H7 (cell line): ENCODE measurements at places on chromosomes 5 and 9. TPM values are rescaled to one million over a fixed set of nuclear protein-coding genes. Genes with fewer than 3 reads are reported as not detected.

- DNase-seq, result no peak
Measured at GRCh38 chr5:8288334-8288733, 419.4 kb downstream of the MTRR start.

- no peak for DNase-seq
Measured at GRCh38 chr5:80958616-80959015, 1.5 kb upstream of the RASGRF2 start.

GRCh38 chr5:15796096-15796495 lies 296.1 kb downstream of the FBXL7 start:
- DNase-seq, result no peak

- no peak for DNase-seq
Measured at GRCh38 chr5:135859641-135860040, 25.2 kb downstream of the SLC25A48 start.

GRCh38 chr5:89236900-89237299 lies 353.9 kb upstream of the MEF2C start:
- no peak for DNase-seq

GRCh38 chr5:54457094-54457862 lies 1.8 kb downstream of the HSPB3 start:
- DNase-seq, result no peak

GRCh38 chr9:124553738-124554137 lies 46.5 kb upstream of the NR5A1 start:
- no peak for DNase-seq

DNA sequence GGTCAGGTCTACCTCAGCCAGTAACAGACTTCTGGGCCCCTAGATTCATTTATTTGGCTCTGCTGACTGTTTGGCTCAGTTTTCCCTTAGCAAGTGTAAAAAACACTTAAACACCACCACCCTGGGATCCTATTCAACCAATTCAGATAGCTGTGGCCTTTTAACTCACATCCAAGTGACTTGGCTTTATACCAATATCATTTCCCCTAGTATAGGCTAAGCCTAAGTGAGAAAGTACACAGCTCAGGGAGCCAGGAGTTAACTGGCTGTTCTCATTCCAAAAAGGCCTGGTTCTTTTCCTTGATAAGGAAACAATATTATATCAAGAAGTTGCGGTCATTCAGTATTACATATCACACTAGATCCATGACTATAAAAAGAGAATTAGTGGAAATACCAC lies 163.5 kb downstream of the ARL15 start:
- no peak for DNase-seq

GRCh38 chr9:126000256-126000655 lies 253.1 kb downstream of the PBX3 start:
- no peak for DNase-seq

DNA sequence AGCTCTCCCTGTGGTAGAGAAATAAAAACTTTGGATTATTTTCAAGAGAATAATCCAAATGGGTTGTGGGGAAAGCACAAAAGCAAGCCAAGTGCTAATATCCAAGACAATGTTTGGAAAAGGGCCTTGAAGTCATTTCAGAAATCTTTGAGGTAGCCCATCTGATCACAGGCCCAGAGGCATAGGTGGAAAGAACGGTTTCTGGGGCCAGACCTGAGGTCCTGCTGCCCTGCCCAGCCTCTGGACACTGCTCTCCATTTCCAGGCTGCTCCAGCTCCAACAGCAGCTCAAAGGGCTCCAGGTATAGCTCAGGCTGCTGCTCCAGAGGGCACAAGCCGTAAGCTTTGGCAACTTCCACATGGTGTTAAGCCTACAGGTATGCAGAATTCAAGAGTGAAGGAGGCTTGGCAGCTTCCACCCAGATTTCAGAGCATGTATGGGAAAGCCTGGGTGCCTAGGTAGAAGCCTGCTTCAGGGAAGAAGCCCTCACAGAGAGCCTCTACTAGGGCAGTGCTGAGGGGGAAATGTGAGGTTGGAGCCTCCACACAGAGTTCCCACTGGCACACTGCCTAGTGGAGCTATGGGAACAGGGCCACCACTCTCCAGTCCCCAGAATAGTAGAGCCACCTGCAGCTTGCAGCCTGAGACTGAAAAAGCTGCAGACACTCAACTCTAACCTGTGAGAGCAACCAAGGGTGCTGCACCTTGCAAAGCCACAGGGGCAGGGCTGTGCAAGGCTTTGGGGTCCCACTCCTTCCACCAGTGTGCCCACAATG lies 133.1 kb downstream of the PIK3R1 start:
- no peak for DNase-seq

- DNase-seq, result no peak
Measured at GRCh38 chr5:115151208-115151805, 18.4 kb downstream of the TRIM36 start.

DNA sequence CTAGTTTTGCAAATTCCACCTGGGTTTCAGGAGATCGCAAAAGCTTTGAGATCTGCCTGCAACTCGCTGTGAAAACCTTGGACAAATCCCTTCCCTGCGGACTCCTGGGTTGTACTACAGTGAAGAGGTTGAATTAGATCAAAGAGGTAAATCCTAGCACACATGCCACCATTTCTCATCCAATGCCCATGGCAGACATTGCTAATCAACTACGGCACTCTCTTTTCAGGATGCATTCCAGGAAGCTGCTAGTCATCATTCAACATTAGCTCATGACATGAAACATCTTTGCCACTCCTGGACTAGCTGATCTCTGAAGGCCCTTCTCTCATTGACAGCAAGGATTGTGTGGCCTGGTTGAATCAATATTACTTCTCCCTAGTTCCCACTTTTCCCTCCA lies 46.1 kb downstream of the PCDH1 start:
- DNase-seq, result no peak

GRCh38 chr5:161545344-161546094 lies 1.0 kb downstream of the GABRB2 start:
- peak; percentile 6 for DNase-seq

DNA sequence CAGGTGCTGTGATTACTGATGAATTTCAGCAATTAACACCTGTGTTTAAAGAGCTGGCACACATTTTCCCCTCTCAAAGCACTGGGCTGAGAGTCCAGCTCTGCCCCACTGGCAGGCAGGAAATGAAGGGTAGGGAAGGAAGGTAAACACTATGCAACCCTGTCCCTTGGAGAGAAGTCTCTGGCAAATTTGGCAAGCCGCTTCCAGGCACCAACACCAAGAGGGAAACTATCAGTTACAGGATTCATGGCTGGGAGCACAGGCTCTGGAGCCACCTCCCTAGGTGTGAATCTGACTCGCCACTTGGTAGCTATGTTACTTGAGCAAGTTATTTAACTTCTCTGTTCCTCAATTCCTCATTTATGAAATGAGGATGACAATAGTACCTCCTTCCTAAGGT lies 3.3 kb downstream of the ANKS6 start:
- DNase-seq, result peak; percentile 10

GRCh38 chr5:132391870-132392269 lies 22.4 kb downstream of the SLC22A5 start:
- no peak for DNase-seq

- no peak for DNase-seq
Measured at GRCh38 chr9:116393198-116393597, 239.6 kb downstream of the PAPPA start.

GRCh38 chr9:35669331-35670145 lies 4.2 kb upstream of the CA9 start:
- DNase-seq, result no peak

DNA sequence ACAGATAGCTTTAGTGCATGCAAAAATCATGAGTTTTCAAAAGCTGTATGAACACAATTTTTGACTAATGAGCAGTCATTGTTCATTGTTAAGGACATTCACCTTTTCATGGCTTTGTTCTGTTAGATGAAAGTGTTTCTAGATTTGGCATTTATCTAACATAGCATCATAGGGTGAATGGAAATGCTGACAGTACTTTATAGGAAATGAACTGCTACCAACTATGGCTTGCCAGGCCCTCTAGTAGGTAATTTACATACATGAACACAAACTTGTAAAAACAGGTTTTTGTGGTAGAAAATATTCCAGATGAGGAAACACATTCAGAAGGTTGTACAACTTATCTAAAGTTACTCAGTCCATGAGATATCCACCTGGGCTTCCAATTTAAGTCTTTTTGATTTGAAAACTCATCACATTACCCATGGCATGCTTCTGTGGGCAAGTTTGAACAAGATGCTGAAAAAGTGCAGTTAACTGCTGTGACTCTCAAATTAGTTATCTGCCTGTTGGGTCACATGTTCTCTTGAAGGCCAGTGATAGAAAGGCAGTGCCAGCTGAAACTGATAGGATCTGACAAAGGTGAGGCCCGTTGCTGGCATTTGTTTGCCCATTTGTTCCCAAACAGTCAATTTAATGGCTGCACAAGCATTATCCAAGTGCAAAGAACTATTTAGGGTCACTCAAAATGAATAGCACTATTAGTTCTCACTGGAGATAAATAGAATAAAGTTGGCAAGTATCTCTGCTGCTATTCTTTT lies 399.1 kb downstream of the MAN2A1 start:
- DNase-seq, result no peak

DNA sequence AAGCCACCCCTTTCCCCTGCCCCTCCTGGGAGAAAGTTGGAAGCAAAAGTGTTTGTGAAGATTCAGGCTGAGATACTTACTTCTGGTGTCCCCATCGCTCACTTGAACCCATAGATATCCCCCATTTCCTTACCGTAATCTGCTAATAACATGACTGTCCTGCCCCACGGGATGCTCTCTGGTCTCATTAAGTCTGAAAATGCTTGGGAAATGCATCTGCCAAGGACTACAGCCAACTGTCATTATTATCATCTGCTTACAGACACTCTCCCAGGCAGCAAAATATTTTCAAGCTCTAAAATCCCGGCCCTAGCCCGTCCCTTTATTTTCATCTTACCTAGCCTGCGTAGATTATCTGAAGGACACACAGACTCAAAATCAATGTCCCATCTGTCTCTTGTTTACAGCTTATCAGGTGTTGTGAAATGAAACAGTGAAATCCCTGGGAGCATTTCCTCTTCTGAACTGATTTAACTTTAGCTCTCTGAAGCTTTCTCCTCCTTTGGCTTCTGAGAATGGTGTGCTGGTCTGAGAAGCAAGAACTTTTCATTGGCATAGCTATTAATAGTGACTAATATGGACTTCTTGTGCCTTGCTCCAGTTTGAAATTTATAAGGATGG lies 126.9 kb upstream of the OSMR start:
- DNase-seq, result no peak

DNA sequence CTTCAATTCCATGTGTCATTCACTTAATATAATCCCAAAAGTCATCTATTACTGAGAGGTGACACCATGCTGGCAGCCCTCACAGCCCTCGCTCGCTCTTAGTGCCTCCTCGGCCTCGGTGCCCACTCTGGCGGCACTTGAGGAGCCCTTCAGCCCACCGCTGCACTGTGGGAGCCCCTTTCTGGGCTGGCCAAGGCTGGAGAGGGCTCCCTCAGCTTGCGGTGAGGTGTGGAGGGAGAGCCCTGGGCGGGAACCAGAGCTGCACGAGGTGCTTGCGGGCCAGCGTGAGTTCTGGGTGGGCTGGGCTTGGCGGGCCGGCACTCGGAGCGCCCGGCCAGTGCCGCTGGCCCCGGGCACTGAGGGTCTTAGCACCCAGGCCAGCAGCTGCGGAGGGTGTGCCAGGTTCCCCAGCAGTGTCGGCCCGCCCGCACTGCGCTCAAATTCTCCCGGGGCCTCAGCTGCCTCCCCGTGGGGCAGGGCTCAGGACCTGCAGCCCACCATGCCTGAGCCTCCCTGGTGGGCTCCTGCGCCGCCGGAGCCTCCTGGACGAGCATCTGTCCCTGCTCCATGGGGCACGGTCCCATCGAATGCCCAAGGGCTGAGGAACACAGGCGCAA lies 374.1 kb downstream of the ELAVL2 start:
- no peak for DNase-seq

DNA sequence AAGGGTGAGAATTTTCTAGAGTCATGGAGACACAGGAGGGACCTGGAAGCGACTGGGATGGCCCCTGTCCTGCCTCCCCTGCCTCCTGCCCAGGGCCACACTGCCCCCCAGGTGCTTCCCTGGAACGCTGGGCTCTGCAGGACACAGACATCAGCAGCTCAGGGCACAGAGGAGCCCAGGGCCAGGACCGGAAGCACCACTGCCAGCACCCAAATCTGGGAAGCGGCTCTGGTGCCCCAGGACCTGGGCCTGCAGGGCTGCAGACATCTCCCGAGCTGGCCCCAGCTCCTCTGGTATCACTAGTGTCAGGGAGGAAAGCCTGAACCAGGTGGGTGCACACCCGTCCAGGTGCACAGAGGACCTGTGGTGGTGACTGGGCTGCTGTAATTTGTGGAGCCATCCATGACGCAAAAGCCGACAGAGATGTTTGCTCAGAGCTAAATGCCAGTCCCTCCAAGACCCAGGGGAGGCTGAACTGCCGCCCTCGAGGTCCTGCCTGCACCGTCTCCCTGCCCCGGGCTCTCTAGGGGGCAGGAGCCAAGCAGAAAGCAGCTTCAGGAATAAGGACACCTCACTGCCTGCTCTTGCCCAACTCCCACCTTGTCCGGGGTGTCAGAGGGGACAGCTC lies 46.0 kb upstream of the SIMC1 start:
- DNase-seq, result peak; percentile 31

DNA sequence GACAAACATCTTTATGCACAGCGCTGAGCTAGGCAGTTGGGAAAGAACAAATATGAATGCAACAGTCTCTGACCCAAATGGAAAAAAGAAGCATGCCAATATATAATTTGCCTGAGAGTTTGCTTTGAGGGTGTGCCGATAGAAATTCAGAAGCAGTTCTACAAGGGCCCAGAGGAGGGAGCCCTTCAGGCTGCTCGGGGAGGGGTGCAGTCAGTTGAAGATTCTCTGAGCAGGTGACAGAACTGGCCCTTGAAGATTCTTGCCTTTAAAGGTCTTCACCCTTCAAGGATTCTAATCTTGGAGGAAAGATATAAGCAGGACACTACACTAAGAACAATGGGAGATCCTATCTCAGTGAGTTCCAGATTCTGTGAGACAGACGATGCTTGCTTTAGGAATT lies 3.7 kb upstream of the PAPPA start:
- peak; percentile 57 for DNase-seq

GRCh38 chr5:135156715-135157404 lies 122.8 kb upstream of the PITX1 start:
- DNase-seq, result no peak

GRCh38 chr9:34125681-34126206 lies 754 bp downstream of the DCAF12 start:
- peak; percentile 75 for DNase-seq

- no peak for DNase-seq
Measured at GRCh38 chr5:137015540-137016116, 483.5 kb downstream of the SPOCK1 start.

GRCh38 chr9:119483153-119483552 lies 113.9 kb upstream of the BRINP1 start:
- DNase-seq, result no peak

SLC6A18 gene
- total RNA-seq, result not detected in 2 replicates

BBLN gene
- 121 and 130 TPM in 2 replicates for total RNA-seq

CA9 gene
- 0.78 TPM in 1 of 2 replicates, not detected in the other for total RNA-seq

RASGEF1C gene
- 0.78 and 1.4 TPM in 2 replicates for total RNA-seq

KLHL3 gene
- 3.8 and 4.6 TPM in 2 replicates for total RNA-seq

INSL6 gene
- total RNA-seq, result not detected in 2 replicates

USP20 gene
- 15.8 and 16.3 TPM in 2 replicates for total RNA-seq

SPATA31A3 gene
- total RNA-seq, result 0.22 TPM in 1 of 2 replicates, not detected in the other

ATP6V0E1 gene
- 73.0 and 113 TPM in 2 replicates for total RNA-seq

PLK2 gene
- 7.1 and 7.7 TPM in 2 replicates for total RNA-seq

CNTNAP3 gene
- total RNA-seq, result 9.9 and 15.0 TPM in 2 replicates

CDC20B gene
- total RNA-seq, result not detected in 2 replicates

CTSV gene
- 42.6 and 50.5 TPM in 2 replicates for total RNA-seq

FOXD4 gene
- total RNA-seq, result 0.26 TPM in 1 of 2 replicates, not detected in the other

PLAC8L1 gene
- 0.44 and 0.59 TPM in 2 replicates for total RNA-seq

SH2D3C gene
- total RNA-seq, result 0.26 and 0.42 TPM in 2 replicates

PDCD1LG2 gene
- total RNA-seq, result not detected in 2 replicates

OLFML2A gene
- 5.6 and 7.4 TPM in 2 replicates for total RNA-seq
